ENCODE measurements at places on chromosomes 5 and 9.

- no peak for DNase-seq
Measured at GRCh38 chr5:106780355-106780754, 890.4 kb downstream of the EFNA5 start.

DNA sequence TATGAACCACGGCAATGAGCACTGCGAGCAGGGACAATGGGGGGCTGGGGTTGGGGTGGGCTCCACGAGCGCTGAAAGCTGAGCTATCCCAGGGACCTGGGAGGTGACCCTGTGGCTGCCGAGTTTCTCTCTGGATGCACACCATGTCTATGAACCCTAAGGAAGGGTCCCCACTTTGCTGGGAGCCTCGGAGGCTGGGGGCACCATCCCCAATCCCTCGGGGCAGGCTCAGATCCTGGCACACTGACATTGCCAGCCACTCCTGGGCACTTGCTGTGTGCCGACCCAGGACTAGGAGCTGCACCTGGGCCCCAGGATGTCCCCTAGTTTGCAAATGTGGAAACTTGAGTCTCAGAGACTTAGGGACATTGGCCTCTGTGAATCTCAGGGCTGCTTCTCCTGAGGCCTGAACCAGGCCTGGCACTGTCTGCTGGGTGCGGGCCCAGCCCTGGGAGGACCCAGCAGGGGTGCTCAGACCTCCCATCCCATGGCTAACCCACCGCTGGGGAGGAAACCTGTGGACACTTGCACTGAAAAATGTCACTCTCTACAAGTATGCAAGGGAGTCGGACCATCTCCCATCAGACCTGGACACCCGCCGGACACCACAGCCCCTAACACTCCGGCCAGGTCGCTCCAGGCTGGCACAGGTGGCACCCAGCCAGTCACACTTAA is 13.0 kb upstream of the CAMSAP1 start:
- no peak for DNase-seq

- no peak for DNase-seq
Measured at GRCh38 chr9:109816490-109816889, 36.5 kb downstream of the PALM2AKAP2 start.

DNA sequence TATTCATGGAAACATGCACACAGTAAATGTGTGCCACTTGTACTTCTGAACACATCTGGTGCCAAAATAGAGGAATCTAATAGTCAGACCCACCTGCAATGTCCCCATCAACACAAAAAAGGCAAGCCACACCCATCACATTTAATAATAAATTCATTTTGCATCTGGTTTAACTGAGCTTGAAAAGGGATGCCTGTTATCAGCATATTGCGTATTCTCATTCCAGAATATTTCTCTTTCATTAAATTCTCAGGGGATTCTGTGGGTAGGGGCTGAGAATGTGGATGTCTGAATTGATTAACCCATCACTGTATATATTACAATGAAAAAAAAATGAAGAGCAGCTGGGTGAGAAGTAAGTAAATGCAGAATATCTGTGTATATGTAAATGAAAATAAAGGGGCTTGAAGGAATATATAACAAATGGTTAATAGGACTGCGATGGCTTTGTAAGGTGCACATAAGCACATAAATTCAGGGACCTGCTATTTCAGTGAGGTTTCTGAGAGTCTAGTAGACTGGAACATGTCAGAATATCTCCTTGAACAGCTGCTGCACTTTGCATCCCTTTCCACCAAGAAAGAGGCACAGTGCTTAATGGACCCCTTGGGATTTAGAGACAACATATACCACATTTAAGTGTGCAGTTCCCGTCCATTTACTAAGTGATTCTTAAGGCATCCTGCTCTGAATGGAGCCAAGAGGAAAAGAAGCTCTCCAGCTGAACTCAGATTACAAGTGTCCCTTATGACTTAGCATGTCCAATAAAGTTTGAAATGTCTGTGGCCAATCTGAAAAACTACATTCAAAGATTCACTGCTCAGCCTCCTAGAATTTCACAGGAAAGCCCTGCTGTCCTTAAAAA is 104.1 kb upstream of the NIPBL start:
- no peak for DNase-seq

GRCh38 chr5:92605591-92605990 is 975.4 kb downstream of the NR2F1-AS1 start:
- DNase-seq, result peak; percentile 51

- no peak for DNase-seq
Measured at GRCh38 chr5:134851307-134851923, 5.6 kb downstream of the C5orf24 start.

- no peak for DNase-seq
Measured at GRCh38 chr5:112174959-112175594, 244.0 kb downstream of the EPB41L4A start.

- no peak for DNase-seq
Measured at GRCh38 chr5:15285901-15286583, 213.9 kb upstream of the FBXL7 start.

DNA sequence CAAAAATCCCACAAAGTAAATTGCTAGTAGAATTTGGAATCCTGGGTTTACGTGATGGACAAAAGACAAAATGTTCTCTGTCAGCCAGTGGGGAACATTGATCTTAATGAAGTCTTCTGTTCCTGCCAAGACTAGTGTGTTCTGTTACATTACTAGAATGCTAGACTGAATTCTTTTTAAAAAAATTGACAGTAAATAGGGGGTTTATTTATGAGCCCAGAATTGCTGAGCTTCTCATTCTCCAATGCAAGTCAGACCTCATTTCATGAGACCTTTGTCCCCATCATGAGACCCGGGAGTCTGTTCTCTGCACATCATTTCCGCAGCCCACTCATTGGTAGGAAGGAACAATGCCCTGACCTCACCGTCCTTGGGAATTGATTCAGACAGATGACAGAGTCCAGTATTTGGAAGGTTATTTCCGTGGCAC is 173.8 kb upstream of the OTULINL start:
- no peak for DNase-seq

DNA sequence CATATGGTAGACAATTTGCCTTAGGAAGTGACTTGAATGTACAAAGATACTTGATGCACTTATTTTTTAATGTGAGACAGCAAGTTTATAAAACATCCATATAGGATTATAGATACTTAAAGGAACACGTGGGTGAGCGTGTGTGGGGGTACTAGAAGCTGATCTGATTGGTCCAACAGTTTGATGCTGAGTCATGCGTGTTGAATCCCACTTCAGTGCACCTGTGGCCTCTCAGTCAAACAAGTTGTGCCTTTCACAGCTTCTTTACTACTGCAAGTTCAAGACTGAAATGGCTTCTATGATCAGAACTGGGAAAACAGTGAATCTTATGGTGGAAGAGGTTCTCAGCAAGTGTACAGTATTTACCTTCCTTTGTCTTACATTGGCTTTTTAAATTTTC is 98.9 kb downstream of the MAP1B start:
- no peak for DNase-seq
